ENCODE measurements at places on chromosomes 6 and 20. TPM values are rescaled to one million over a fixed set of nuclear protein-coding genes. Genes with fewer than 3 reads are reported as not detected.

The PLCB1 gene
- total RNA-seq = 0.45 TPM

The GPX5 gene
- not detected for total RNA-seq

The LGSN gene
- 2.4 TPM for total RNA-seq

The MYO6 gene
- total RNA-seq = 7.3 TPM

The BTNL2 gene
- total RNA-seq = not detected

The BPIFA1 gene
- not detected for total RNA-seq

The HUS1B gene
- 0.17 TPM for total RNA-seq

The RSPH3 gene
- 5.5 TPM for total RNA-seq

The SRC gene
- 108 TPM for total RNA-seq

The FOXQ1 gene
- 5.3 TPM for total RNA-seq

The EYA2 gene
- 2.0 TPM for total RNA-seq

The KCNG1 gene
- 35.1 TPM for total RNA-seq

The HLA-DRB5 gene
- total RNA-seq = not detected

The PDE7B gene
- 0.61 TPM for total RNA-seq

The PSMF1 gene
- total RNA-seq = 224 TPM

The SLC32A1 gene
- total RNA-seq = not detected

The RGS17 gene
- 5.8 TPM for total RNA-seq

The MAS1 gene
- total RNA-seq = not detected

The BPIFB4 gene
- total RNA-seq = not detected

The PROKR2 gene
- total RNA-seq = not detected

The SRSF12 gene
- total RNA-seq = 1.2 TPM

The PLCB4 gene
- 14.7 TPM for total RNA-seq

The TRIM40 gene
- not detected for total RNA-seq

The TRAPPC3L gene
- total RNA-seq = not detected

The PTK7 gene
- total RNA-seq = 3.7 TPM

The ZNF217 gene
- 18.6 TPM for total RNA-seq

The RSPH9 gene
- 0.16 TPM for total RNA-seq

The TREML2 gene
- not detected for total RNA-seq

The MOXD1 gene
- 1.5 TPM for total RNA-seq

The HACE1 gene
- 1.9 TPM for total RNA-seq

The DCDC2 gene
- 1.9 TPM for total RNA-seq

The PPP1R14C gene
- total RNA-seq = 3.5 TPM

The RBBP8NL gene
- total RNA-seq = 0.91 TPM

The MRAP2 gene
- 1.8 TPM for total RNA-seq

The OR2W1 gene
- not detected for total RNA-seq

The WFDC12 gene
- total RNA-seq = not detected

The PGC gene
- 0.09 TPM for total RNA-seq

The CCN6 gene
- not detected for total RNA-seq

The NEU1 gene
- 25.4 TPM for total RNA-seq

The PHACTR1 gene
- 0.11 TPM for total RNA-seq

The ADGB gene
- total RNA-seq = not detected

The MYLK4 gene
- 0.10 TPM for total RNA-seq

The HTR1B gene
- total RNA-seq = 0.22 TPM

The CTAGE9 gene
- total RNA-seq = not detected

The AIF1 gene
- not detected for total RNA-seq

The GPR6 gene
- total RNA-seq = not detected

The SLC13A3 gene
- 0.02 TPM for total RNA-seq

The MUCL3 gene
- total RNA-seq = 0.10 TPM

The GMPR gene
- total RNA-seq = 5.6 TPM

The FERMT1 gene
- 16.5 TPM for total RNA-seq

The PRR18 gene
- total RNA-seq = 0.13 TPM

The CRISP3 gene
- total RNA-seq = not detected

The MTHFD1L gene
- total RNA-seq = 40.3 TPM
